Breast epithelium (tissue), 4 donors: ENCODE measurements at places on chromosomes 1 and 21. TPM values are rescaled to one million over a fixed set of nuclear protein-coding genes. Genes with fewer than 3 reads are reported as not detected.

- no peak overlapping the region for H3K4me3 ChIP-seq
- no peak for DNase-seq
- H3K27me3 ChIP-seq = no peaks in the 10 kb centered on the region
- no peaks in the 10 kb centered on the region for H3K4me1 ChIP-seq
- peak overlapping the region; percentile 48 for H3K27ac ChIP-seq
Observed at GRCh38 chr1:12052008-12052573, 11.0 kb upstream of the TNFRSF8 start.

GRCh38 chr1:228734881-228735801, at the start of gene RHOU:
TSS of gene RHOU (plus strand) at chr1:228735479. CDS start at chr1:228735743, 264 bp downstream.
- H3K4me3 ChIP-seq = peak within 1 kb of the TSS; percentile 87
- H3K27me3 ChIP-seq = no peaks in the 10 kb centered on the region
- peak; percentile 69 for DNase-seq
- no peaks in the 10 kb centered on the region for H3K36me3 ChIP-seq
- H3K4me1 ChIP-seq = no peaks in the 10 kb centered on the region

GRCh38 chr1:44275296-44275962, 62.2 kb downstream of the DMAP1 start:
- no peak for DNase-seq
- no peaks in the 10 kb centered on the region for H3K36me3 ChIP-seq
- H3K27ac ChIP-seq = no peak overlapping the region
- H3K4me1 ChIP-seq = no peaks in the 10 kb centered on the region
- H3K4me3 ChIP-seq = no peak overlapping the region

- H3K4me3 ChIP-seq = peak overlapping the region; percentile 45
- no peak for DNase-seq
- no peak overlapping the region for H3K27ac ChIP-seq
- no peaks in the 10 kb centered on the region for H3K4me1 ChIP-seq
- H3K36me3 ChIP-seq = no peaks in the 10 kb centered on the region
Observed at GRCh38 chr21:45322960-45323461, 35.3 kb upstream of the POFUT2 start.

DNA sequence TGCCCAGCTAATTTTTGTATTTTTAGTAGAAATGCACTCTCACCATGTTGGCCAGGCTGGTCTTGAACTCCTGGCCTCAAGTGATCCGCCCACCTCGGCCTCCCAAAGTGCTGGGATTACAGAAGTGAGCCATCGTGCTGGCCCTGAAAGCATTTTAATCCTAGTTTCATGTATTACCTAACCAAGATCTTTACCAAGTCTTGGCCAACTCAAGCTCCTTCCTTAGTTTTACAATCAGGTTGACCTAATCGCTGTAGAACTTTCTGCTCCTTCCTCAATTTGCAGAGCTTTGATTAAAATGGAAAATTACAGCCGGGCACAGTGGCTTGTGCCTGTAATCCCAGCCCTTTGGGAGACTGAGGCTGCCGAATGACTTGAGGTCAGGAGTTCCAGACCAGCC, 3.2 kb upstream of the TMEM63A start:
- H3K4me1 ChIP-seq = peaks cover 5% of the 10 kb centered on the region
- H3K27ac ChIP-seq = no peak overlapping the region
- H3K27me3 ChIP-seq = no peaks in the 10 kb centered on the region
- no peak for DNase-seq

GRCh38 chr1:150009604-150010392, 728 bp downstream of the OTUD7B start:
- peak; percentile 54 for DNase-seq
- no peaks in the 10 kb centered on the region for H3K36me3 ChIP-seq
- no peaks in the 10 kb centered on the region for H3K27me3 ChIP-seq

DNA sequence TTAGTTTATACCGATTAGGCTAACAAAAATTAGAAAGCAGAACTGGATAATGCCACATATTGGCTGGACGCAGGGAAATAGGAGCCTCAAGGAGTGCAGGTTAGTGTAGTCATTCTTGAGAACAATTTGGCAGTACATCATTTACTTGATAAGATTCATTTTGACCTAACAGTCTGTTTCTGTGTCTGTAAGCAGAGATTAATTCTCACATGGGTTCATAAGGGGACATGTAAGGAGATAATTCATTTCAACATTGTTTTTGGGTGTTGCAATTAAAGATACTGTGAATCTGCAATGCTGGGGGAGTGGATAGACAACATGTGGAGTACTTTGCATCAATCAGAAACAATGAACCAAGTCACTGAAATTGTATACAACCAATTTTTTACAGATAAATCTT, 32.0 kb downstream of the AGO3 start:
- H3K36me3 ChIP-seq = no peaks in the 10 kb centered on the region
- no peak overlapping the region for H3K27ac ChIP-seq
- no peak overlapping the region for H3K4me3 ChIP-seq
- no peak for DNase-seq
- H3K4me1 ChIP-seq = no peaks in the 10 kb centered on the region

- no peak overlapping the region for H3K4me3 ChIP-seq
- H3K27me3 ChIP-seq = no peaks in the 10 kb centered on the region
- no peak for DNase-seq
- peaks cover 4% of the 10 kb centered on the region for H3K36me3 ChIP-seq
Observed at GRCh38 chr1:225865514-225865913, 16.7 kb downstream of the TMEM63A start.

DNA sequence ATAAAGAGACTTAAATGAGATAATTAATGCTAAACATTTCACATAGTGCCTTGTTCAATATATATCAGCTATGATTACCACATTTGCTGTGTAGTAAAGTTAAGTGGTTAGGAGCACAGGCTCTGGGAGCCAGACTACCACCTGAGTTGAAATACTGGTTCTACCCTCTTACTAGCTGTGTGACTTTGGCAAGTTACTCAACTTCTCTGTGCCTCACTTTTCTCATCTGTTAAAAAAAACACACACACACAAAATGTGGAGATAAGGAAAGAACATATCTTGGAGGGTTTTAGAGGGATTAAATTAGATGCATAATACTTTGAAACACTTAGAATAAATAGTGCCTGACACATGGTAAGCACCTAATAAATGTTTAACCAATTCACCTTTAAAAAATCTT, 51.8 kb upstream of the NRDC start:
- no peaks in the 10 kb centered on the region for H3K4me1 ChIP-seq
- no peak overlapping the region for H3K27ac ChIP-seq
- no peaks in the 10 kb centered on the region for H3K27me3 ChIP-seq
- no peak overlapping the region for H3K4me3 ChIP-seq
- DNase-seq = no peak
- no peaks in the 10 kb centered on the region for H3K36me3 ChIP-seq

- no peaks in the 10 kb centered on the region for H3K27me3 ChIP-seq
- H3K4me1 ChIP-seq = no peaks in the 10 kb centered on the region
- H3K4me3 ChIP-seq = no peak overlapping the region
- no peaks in the 10 kb centered on the region for H3K36me3 ChIP-seq
- no peak overlapping the region for H3K27ac ChIP-seq
Observed at GRCh38 chr1:92515796-92516201, 29.1 kb upstream of the GFI1 start.

- H3K27ac ChIP-seq = no peak overlapping the region
- no peaks in the 10 kb centered on the region for H3K36me3 ChIP-seq
- no peak for DNase-seq
- no peaks in the 10 kb centered on the region for H3K27me3 ChIP-seq
- no peaks in the 10 kb centered on the region for H3K4me1 ChIP-seq
Observed at GRCh38 chr1:238468068-238468467, 577.3 kb upstream of the ZP4 start.

Gene BATF3
- 7.5 TPM for total RNA-seq

Gene GRIK1
- 1.3 TPM for total RNA-seq

Gene S100PBP
- 49.0 TPM for total RNA-seq

Gene CD48
- total RNA-seq = 8.8 TPM

Gene GBP6
- 0.44 TPM for total RNA-seq

Gene ARHGAP30
- 5.2 TPM for total RNA-seq
